Endothelial cell (in vitro differentiated cells): ENCODE measurements at places on chromosomes 5 and 9.

DNA sequence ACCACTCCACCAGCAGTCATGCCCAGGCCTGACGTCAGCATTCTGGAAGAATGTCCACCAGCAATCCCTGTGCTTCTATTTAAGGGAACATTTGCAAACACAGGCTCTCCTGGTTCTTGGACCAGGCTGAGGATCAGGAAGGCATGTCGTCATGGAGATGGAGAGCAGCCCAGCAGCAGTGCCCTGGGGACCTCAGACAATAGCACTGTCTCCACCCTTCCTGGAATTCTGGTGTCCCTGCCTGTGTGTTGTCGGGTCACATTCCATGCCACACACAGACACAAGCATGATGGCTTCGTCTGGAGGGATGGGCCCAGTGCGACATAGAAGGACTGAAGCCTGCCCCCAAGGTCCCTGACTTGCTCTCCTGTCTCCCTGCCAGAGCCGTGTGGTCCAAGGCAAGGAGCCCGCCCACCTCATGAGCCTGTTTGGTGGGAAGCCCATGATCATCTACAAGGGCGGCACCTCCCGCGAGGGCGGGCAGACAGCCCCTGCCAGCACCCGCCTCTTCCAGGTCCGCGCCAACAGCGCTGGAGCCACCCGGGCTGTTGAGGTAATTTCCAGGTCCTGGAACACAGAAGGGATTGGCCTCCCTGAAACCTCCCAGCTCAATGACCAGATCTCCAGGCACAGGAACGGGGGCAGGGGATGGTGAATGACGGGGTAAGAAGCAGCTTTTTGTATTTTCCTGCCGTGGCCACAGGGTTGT is 43.8 kb downstream of the STOM start:
- peaks cover 3% of the 10 kb centered on the region for H3K4me1 ChIP-seq
- peaks cover 47% of the 10 kb centered on the region for H3K36me3 ChIP-seq
- DNase-seq = no peak
- no peak overlapping the region for H3K4me3 ChIP-seq
- H3K27me3 ChIP-seq = peaks cover 4% of the 10 kb centered on the region

DNA sequence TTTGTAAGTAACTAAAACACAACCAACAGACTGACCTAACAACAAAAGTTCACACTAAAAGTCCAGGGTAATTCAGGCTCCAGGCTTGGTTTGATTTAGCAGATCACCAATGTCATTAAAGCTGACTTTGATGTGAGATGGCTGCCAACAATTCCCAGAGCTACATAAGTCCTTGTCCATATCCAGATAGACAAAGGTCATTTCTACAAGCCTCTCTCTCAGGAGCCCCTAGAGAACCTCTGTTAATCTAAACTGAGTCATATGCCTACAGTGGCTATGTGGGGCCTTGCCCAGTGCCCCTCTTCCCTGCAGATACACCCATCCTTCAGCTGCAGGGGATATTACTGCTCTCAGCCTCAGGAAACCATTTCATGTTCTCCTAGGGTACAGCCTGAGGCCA is 18.2 kb upstream of the ANP32B start:
- H3K4me1 ChIP-seq = no peaks in the 10 kb centered on the region
- H3K4me3 ChIP-seq = no peak overlapping the region
- no peaks in the 10 kb centered on the region for H3K27me3 ChIP-seq
- no peak overlapping the region for H3K27ac ChIP-seq
- no peak for DNase-seq
- H3K36me3 ChIP-seq = no peaks in the 10 kb centered on the region

GRCh38 chr5:5542654-5543053 is 120.2 kb downstream of the ICE1 start:
- H3K4me3 ChIP-seq = no peak overlapping the region
- DNase-seq = no peak
- no peaks in the 10 kb centered on the region for H3K4me1 ChIP-seq
- H3K27me3 ChIP-seq = no peaks in the 10 kb centered on the region

- H3K36me3 ChIP-seq = no peaks in the 10 kb centered on the region
- no peak for DNase-seq
- H3K4me1 ChIP-seq = no peaks in the 10 kb centered on the region
- H3K4me3 ChIP-seq = no peak overlapping the region
These were observed 123.9 kb upstream of the ADAMTSL1 start for GRCh38 chr9:18350036-18350435.

- H3K27me3 ChIP-seq = no peaks in the 10 kb centered on the region
- H3K4me3 ChIP-seq = no peak overlapping the region
- no peaks in the 10 kb centered on the region for H3K36me3 ChIP-seq
- no peak overlapping the region for H3K27ac ChIP-seq
These were observed 441.8 kb upstream of the CCNG1 start for GRCh38 chr5:162995568-162995967.

DNA sequence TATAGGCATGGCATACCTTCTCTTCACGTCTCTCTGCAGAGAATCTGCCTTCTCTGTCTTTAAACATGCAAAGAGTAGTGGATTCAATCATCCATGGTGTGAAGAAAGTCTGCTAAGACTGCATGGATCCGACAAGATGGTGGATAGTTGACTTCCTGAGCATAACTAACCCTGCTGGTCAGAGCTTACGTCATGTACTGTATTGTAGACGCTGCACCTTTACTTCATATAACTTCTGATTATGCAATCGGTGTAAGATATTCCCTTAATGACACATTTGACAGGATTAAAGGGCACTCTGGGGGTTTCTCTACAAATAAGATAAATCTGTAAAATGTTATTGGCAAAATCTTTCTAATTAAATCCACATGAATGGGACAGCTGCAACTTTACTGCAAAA is 240.3 kb upstream of the NREP start:
- H3K4me1 ChIP-seq = no peaks in the 10 kb centered on the region
- H3K27me3 ChIP-seq = no peaks in the 10 kb centered on the region
- no peak overlapping the region for H3K4me3 ChIP-seq
- no peak overlapping the region for H3K27ac ChIP-seq
- DNase-seq = no peak

DNA sequence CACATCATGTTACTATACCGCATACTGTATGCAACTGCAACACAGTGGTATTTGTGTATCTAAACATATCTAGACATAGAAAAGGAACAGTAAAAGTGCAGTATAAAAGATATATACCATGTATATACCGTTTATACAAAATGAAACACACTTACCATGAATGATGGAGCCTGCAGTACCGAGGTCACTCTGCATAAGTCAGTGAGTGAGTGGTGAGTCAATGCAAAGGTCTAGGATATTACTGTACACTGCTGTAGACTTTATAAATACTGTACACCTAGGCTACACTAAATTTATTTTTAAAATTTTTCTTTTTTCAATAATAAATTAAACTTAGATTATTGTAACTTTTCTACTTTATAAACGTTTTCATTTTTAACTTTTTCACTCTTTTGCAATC is 29.3 kb downstream of the PRELID2 start:
- H3K27ac ChIP-seq = no peak overlapping the region
- H3K27me3 ChIP-seq = no peaks in the 10 kb centered on the region
- H3K4me3 ChIP-seq = no peak overlapping the region
- no peaks in the 10 kb centered on the region for H3K36me3 ChIP-seq
- H3K4me1 ChIP-seq = peaks cover 2% of the 10 kb centered on the region
- DNase-seq = no peak

DNA sequence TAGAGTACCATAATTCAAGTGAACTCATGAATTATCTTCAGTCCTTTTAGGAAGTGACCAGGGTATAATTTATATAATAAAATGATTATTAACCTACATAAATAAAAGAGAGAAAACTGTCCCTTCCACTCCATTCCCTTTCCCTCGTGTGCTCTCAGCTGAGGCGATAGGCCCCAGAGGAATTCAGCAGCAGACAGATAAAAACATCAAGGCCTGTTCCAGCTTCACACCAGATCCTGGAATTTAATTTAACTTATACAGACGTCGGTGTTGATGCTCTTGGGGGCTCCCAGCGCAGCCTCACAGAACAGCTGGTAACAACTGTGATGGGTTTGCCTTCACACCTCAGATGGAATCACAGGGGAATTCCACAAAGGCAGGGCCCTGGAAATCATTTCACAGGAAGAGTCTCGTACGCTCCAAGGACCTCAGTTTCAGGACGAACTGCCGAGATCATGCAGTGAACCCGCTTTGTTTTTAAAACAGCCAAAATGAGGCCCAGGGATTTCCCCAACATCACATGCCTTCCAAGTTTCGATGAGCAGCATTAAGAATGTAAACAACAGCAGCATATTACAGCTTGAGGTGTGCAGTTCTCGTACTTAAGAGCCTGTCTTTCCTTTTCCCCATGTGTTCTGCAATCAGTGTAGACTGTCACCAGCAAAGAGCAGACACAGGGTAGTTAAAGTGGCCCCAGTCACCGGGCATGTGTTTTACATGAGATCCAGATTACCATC is 73.6 kb upstream of the ALDH1B1 start:
- H3K27me3 ChIP-seq = peaks cover 2% of the 10 kb centered on the region
- no peak for DNase-seq
- no peaks in the 10 kb centered on the region for H3K36me3 ChIP-seq
- no peak overlapping the region for H3K4me3 ChIP-seq
- no peaks in the 10 kb centered on the region for H3K4me1 ChIP-seq

- peaks cover 5% of the 10 kb centered on the region for H3K4me1 ChIP-seq
- no peak for DNase-seq
- no peaks in the 10 kb centered on the region for H3K36me3 ChIP-seq
- H3K27me3 ChIP-seq = peaks cover 4% of the 10 kb centered on the region
- H3K4me3 ChIP-seq = no peak overlapping the region
- H3K27ac ChIP-seq = no peak overlapping the region
These were observed 40.1 kb downstream of the TRIP13 start for GRCh38 chr5:932628-933250.

DNA sequence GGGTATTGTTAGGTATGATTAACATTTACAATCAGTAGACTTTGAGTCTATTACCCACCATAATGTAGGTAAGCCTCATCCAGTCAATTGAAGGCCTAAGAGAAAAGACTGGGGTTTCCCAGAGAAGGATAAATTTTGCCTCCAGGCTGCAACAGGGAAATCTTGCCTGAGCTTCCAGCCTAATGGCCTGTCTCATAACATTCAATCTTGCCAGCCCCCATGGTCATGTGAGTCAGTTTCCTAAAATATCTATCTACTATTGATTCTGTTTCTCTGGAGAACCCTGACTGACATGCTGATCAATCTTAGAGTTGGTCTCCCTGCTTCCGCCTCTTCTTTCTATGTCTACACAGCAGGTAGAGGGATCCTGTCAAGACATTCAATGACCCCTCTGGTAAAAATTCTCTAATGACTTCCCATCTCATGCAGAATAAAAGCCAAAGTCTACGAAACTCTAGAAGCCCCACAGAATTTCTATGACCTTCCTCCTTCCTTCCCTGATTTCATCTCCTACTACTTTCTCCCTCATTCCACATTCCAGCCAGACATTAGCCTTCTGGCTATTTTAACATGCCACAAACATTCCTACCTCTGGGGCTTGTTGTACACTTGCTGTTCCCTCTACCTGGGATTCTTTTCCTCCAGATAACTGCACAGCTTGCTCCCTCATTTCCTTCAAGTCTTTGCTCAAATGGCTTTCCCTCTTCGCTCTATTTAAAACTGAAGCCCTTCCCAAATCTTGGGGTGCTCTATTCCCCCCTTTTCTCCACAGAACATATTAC is 60.2 kb downstream of the FBXW11 start:
- no peak for DNase-seq
- no peak overlapping the region for H3K4me3 ChIP-seq
- H3K4me1 ChIP-seq = peaks cover 9% of the 10 kb centered on the region
- no peaks in the 10 kb centered on the region for H3K27me3 ChIP-seq
- peak overlapping the region; percentile 12 for H3K27ac ChIP-seq
- H3K36me3 ChIP-seq = no peaks in the 10 kb centered on the region

- no peaks in the 10 kb centered on the region for H3K4me1 ChIP-seq
- H3K27ac ChIP-seq = no peak overlapping the region
- no peaks in the 10 kb centered on the region for H3K36me3 ChIP-seq
- H3K27me3 ChIP-seq = no peaks in the 10 kb centered on the region
These were observed 92.3 kb upstream of the PUM3 start for GRCh38 chr9:2936221-2936620.

GRCh38 chr5:158431369-158432029 is 572.6 kb upstream of the CLINT1 start:
- H3K4me3 ChIP-seq = no peak overlapping the region
- DNase-seq = no peak
- H3K27me3 ChIP-seq = no peaks in the 10 kb centered on the region
- H3K27ac ChIP-seq = no peak overlapping the region

DNA sequence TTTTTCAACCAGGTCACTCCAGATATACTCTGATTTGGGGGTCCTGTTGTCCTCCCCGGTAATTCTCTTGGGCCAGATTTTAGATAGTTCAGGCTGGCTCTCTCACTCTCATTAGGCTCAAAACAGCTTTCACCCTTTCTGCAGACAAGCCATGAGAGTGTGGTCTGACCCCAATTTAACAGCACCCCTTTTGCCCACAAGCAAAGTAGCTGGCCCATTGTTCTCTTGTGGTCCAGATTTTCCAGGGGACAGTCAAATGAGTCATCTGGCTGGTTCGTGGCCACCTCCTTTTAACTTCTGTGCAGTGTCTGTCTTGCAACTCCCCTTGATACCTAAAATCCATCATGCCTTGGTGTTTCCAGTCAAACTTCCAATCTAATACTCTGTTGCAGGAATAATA is 16.5 kb downstream of the BHMT2 start:
- no peaks in the 10 kb centered on the region for H3K36me3 ChIP-seq
- no peak for DNase-seq
- H3K27ac ChIP-seq = no peak overlapping the region
- H3K4me1 ChIP-seq = no peaks in the 10 kb centered on the region
- no peaks in the 10 kb centered on the region for H3K27me3 ChIP-seq
- no peak overlapping the region for H3K4me3 ChIP-seq

DNA sequence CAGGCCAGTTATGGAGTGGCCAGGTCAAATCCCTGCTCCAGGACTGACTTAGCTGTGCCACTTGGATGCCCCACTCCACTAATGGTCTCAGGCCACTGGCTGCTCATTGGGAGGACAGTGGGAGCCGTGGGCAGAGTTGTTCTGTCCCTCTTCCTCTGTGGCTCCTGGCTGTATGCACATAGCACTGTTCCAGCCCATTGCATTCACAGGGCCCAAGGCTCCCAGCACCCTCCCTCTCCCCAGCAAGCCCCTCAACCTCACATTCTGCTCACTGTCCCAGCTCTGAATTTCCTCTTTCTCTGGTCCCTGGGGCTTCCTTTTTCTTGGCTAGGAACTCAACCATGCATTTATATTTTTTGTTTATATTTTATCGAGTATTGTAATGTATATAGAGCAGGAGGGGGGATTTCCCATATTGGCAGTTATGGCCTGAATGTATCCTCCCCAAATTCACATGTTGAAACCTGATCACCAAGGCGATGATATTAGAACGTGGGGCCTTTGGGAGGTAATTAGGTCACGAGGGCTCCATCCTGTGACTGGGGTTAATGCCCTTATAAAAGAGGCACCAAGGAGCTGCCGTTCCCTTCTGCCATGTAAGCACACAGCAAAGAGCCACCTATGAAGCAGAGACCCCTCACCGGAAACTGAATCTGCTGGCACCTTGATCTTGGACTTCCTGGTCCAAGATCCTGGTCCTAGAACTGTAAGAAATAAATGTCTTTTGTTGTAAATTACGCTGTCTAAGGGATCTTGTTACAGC is 17.0 kb upstream of the MVB12B start:
- no peaks in the 10 kb centered on the region for H3K4me1 ChIP-seq
- no peak overlapping the region for H3K27ac ChIP-seq

- DNase-seq = no peak
- H3K4me3 ChIP-seq = peak overlapping the region; percentile 86
- H3K4me1 ChIP-seq = peaks cover 9% of the 10 kb centered on the region
- no peak overlapping the region for H3K27ac ChIP-seq
These were observed 335 bp downstream of the GALNT12 start for GRCh38 chr9:98807814-98808195.
